Esophagus squamous epithelium (tissue), 5 donors: ENCODE measurements at places on chromosomes 5 and 9.

DNA sequence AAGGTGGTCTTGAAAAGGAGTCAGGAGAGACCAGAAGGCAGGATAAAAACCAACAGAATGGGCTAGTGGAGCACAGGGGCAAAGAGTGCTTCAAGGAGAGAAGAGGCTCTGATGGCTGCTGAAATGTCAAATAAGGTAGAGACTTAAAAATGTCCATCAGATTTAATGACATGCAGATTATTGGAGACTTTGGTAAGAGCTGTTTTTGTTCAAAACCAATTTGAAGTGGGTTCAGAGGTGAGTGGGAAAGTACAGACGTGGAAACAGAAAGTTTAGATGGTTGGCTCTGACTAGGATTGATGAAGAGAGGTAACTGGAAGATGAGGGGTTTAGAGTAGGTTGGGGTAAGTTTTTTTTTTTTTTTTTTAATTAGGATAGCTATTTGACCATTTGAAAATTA is 14.1 kb downstream of the SLC25A46 start:
- DNase-seq, result no peak

DNA sequence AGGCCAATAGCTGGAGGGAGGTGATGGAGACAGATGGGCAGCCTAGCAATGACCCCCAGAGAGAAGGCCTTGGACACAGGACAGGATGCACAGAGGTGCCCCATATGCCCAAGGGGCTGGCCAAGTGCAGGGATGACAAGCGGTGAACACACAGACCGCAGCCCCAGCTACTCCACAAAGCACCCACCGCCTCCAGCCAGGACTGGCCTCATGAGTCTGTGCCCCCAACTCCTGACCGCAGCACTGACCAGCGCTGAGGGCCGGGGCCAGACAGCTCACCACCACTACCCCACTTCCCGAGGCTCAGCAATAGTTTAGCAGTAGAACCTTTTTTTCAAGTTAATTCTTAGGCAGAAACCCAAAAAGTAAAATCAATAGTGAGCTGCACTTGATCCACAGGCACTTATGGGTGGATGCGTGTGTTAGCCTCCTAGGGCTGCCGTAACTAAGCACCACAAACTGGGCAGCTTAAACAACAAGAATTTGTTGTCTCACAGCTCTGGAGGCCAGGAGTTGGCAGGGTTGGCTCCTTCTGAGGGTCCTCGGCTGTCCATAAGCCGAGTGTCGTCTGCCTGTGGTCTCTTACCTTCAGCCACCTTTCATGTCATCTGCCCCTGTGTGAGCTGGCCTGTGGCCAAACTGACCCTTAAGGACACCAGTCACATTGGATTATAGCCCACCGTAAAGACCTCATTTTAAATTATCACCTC is 14.1 kb downstream of the ROR2 start:
- DNase-seq, result no peak

DNA sequence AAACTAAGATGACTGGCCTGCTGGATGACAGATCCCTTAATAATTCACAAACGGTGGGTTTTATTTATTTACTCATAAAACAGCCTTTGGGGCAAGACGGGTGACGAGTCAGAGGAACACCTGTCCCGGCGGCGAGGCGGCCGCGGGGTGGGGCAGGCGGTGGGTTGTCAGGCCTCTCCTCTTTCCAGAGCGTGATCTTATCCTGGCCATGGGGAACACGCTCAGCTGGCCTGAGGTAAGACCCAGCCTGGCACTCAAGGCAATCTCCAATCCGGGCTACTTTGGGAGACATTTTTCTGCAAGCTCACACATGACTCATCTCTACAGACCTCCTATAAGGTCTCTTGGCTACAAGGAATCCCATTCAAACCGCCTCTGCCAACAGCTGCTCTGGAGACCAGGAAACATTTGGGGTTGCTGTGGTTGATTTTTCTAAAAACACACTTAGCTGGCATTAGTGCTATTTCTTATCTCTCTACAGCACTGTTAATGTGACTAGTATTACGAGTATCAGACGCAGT is 6.3 kb downstream of the RAPGEF1 start:
- DNase-seq, result no peak

GRCh38 chr5:96984506-96985192 is 48.8 kb downstream of the LNPEP start:
- no peak for DNase-seq

DNA sequence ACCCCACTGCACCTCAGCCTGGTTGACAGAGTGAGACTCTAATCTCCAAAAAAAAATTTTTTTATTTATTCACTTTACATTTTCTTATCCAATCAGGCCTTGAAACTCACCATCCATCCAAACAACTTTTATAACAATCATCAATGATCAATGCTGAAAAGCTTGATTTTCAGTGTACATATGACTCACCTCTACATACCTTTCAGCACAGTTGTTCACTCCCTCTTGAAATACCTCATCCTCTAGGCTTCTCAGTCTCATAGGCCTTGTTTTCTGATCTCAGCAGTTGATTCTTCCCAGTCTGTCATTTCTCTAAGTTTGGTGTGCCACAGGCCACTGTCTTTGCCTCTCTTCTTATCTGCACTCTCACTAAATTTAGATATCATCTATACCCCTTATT is 36.2 kb downstream of the GRIN3A start:
- no peak for DNase-seq

GRCh38 chr9:120937596-120937995 is 11.0 kb upstream of the TRAF1 start:
- DNase-seq, result no peak

DNA sequence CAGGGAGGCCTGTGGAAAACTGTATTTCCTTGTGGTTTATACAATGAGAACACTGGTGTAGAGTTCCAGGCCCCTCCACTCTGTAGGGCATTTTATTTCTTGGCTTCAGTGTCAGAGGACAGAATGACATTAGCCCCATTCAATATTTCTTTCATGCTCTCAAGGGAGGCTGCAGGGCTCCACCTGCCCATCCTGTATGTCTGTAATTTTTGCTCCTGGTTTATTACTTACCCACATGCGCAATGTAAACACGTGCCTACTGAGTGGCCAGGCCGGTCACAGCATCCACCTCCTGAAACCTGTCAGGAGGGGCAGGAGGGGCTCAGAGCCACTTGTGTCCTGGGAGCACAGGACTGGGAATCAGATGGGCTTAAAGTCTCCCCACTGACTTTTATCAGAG is 82.4 kb downstream of the GADD45G start:
- DNase-seq, result no peak

DNA sequence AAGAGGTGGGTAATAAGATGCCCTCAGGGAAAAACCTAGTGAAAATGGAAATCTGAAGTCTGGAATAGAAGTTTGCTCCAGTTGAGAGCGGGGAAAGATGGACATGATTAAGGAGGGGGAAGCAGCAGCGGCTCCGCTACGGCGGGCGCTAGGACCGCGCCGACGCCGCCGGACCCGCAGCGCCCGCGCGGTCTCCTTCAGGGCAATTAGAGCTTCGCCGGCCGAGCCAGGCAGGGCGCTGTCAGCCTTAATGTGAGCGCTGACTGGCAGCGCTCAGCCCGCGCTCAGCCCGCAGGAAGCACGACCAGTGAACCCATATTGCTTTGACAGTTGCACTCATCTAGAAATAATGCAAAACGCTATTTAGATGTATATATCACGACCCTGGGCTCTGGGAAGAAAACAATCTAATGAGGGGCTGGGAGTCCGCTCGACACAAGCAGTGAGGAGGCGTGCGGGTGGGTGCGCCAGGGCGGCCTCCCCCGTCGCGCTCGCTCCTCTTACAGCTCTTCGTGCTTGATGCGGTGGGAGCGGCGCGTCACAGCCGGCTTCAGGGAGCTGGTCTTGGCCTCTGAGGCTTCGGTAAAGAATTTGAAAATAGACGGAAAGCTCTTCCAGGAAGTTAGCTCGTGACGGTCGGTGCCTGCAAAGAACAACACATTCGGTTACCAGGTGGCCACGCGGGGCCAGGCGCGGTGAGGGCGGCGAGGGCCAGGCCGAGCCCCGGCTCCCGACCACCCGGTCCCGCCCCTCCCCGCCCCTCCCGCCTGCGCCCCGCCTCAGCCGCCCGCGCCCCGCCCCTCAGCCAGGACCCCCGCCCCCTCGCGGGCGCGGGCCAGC is 37.7 kb downstream of the NR2F1 start:
- DNase-seq, result no peak

DNA sequence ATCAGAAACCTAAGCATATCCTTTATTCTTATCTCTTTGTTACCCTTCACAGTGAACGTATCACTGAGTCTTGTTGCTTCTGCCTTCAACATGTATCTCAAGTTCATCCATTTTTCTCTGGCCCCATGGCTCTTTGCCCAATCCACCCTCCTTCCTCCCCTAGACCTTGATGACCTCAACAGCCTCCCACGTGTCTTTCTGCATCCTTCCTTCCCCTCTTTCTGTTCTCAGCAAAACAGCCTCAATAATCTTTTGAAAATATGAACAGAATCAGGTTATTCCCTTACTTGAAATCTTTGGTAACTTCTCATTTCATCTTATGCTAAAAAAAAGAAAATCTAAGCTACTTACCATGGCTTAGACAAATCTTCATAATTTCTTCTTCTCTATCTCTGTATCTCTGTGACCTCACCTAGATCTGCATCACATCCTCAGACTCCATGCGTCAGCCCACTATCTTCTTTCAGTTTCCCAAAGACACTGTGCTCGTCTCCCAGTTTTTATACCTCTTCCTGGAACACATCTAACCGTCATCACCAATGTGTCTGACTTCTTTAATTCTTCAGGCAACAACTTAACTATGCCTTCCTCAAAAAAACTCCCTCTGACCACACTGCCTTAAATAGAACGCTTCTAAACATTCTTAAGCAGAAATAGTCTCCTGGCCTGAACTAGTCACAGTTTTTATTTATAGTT is 208.0 kb downstream of the PARP8 start:
- no peak for DNase-seq

DNA sequence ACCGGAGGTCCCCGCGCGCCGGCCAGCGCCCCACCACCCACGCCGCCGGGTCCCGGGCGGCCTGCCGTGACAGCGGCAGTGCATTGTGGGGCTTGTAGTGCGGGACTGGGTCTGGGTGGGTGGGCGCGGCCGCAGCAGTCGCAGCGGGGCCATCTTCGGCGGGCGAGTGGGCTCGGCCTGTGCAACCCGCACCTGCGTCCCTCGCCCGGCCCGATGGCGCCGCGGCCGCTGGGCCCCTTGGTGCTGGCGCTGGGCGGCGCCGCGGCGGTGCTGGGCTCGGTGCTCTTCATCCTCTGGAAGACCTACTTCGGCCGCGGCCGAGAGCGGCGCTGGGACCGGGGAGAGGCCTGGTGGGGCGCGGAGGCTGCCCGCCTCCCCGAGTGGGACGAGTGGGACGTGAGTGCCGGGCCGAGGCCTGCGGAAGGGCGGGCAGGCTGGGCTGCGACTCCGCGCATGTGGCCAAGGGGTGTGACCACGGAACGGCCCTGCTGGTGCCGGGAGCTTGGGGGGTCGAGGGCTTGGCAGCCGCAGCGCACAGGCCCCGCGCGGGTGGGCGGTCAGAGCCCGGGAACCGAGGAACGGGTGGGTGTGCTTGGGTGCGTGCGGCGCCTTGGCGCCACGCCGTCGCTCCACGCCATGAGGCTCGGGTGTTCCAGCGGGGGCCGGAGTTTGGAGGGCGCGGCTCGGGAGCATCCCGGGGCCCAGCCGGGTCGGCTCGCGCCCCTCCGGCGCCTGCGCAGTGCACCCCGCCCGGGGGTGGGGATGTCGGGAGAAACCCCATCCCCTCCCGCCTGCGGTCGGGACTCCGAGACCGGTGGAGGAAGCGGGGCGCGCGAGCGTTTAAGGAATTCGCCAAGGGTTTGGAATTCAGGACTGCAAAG is at the start of gene ARL10:
TSS of gene ARL10 (plus strand) at position 137 of the 881 bp plus-strand sequence. CDS start at position 214, 77 bp downstream.
- no peak for DNase-seq

GRCh38 chr5:171315386-171315891 is 6.4 kb downstream of the TLX3 start:
- DNase-seq, result no peak

DNA sequence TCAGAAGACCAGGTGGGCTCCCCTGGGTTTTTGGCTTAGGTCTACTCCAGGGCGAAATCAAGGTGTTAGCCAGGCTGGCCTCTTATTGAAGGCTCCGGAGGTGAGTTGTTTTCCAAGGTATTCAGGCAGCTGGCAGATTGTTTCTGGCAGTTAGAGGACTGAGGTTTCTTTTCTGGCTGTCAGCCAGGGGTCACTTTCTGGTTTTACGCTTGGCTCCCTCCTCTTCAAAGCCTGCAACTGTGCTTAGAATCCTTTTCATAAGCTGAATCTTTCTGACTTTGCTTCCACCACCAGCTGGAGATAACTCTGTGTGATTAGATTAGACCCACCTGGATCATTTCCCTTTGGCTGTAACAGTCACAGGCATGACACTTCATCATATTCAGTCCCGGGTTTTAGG is 24.6 kb downstream of the RFK start:
- DNase-seq, result no peak

- DNase-seq, result no peak
Observed at GRCh38 chr5:90550963-90551362, 7.6 kb upstream of the ADGRV1 start.

DNA sequence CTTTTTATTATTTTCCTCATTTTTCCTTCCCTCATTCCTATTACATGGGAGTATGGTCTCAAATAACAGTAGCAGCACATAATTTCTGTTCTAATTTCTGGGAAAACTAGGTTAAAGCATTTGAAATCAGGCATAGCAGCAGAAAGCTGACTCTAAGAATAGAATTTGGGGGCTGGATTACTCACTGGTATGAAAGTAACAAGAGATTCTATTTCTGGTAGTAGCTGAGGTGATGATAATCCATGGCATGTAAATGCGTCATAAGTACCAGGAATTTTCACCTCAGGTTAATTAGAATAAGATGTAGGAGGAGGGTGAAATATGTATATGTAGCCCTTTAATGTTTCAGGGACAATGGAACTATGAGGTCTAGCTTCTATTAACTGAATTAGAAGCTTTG is 662.0 kb downstream of the PTPRD start:
- no peak for DNase-seq

DNA sequence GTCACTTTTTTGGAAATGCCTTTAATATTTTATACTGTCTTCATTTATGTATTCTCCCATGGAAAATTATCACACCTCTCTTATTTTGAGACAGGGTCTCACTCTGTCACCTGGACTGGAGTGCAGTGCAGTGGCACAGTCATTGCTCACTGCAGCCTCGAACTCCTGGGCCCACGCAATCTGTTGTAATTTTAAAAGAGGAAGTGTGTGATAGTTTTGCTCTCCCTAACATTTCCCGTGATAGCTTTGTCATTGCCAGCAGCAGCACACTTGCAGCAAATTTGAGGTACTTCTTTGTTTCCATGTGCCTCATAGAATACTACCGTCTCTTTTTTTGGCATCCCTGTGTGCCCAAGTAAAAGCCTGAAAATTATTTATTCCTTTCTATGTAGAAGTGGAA is 103.5 kb downstream of the RNF180 start:
- DNase-seq, result no peak

DNA sequence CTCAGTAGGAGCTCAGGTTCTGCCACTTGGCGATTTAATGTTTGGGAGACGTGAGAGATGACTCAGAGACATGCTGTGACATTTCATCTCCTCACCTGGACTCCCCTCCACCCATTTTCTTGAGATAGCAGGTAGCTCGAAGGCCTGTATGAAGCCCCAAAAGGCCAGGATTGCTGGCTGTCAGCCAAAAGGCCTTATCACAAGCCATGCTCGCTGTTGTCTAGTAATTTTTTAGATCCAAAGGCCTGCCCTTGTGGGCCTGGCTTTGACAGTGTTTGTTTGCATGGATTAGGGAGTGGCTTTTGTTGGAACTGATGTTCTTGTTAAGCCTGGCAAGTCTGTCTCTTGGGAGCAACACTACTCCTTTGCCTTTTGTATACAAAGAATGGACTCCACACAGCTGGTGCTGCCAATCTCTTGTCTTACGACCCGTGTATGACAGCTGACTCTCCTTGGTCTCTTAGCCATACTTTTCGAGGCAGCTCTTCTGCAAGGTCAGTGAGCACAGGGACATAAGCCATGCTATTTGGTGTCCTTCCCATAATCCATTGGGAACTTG is 22.7 kb downstream of the CAVIN4 start:
- DNase-seq, result no peak
